ENCODE measurements at places on chromosomes 2 and 18.

DNA sequence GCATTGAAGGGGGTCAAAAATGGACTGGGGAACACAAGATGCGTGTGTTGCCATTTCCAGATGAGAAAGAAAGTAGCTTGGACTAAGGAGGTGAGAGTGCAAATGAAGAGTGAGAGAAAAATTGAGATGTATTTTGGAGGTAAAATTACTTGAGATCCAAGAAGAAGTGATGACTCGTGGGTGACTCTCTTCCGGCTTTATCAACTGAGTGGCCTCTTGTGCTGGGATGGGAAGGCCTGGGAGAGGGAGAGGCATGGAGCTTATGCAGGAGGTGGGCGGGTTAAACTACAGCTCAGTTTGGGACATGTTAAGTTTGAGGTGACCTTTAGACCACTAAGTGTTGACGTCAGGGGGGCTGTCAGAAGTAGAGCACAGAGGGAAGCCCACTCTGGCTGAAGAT lies 34.9 kb downstream of the SULT1C2 start:
- H3K4me1 ChIP-seq, result no peaks in the 10 kb centered on the region
- no peak overlapping the region for H3K27ac ChIP-seq
- H3K36me3 ChIP-seq, result no peaks in the 10 kb centered on the region
- no peaks in the 10 kb centered on the region for H3K27me3 ChIP-seq
- H3K4me3 ChIP-seq, result no peak overlapping the region

- DNase-seq, result no peak
- H3K27me3 ChIP-seq, result no peaks in the 10 kb centered on the region
- no peak overlapping the region for H3K4me3 ChIP-seq
- no peaks in the 10 kb centered on the region for H3K4me1 ChIP-seq
These were observed 12.4 kb downstream of the SUPT7L start for GRCh38 chr2:27651056-27651455.

- no peak overlapping the region for H3K4me3 ChIP-seq
- DNase-seq, result no peak
- no peak overlapping the region for H3K27ac ChIP-seq
- H3K36me3 ChIP-seq, result peaks cover 14% of the 10 kb centered on the region
- H3K4me1 ChIP-seq, result no peaks in the 10 kb centered on the region
These were observed 38.6 kb downstream of the THADA start for GRCh38 chr2:43557196-43557595.

DNA sequence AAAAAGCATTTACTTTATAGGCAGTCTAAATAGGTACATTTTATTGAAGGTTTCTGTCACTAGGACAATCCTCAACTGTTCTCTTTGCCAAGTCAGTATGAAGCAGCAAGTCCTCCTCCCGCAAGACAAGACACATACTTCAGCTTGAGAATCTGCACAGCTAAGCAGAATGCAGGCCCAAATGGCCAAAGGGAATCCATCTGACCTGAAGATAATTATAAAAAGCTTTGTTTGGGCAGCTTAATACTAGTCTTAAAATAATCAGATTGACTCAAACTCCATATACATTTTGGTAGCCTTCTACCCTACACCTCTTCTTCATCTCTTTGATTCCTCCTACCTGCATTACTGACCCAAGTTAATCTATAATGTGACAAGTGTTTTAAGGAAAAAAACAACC lies 1.8 kb downstream of the LANCL1 start:
- peaks cover 7% of the 10 kb centered on the region for H3K4me1 ChIP-seq
- no peaks in the 10 kb centered on the region for H3K27me3 ChIP-seq
- DNase-seq, result no peak
- no peak overlapping the region for H3K4me3 ChIP-seq
- H3K36me3 ChIP-seq, result peaks cover 14% of the 10 kb centered on the region
- H3K27ac ChIP-seq, result no peak overlapping the region

GRCh38 chr2:54114936-54115283 lies 505 bp upstream of the ACYP2 start:
- peak overlapping the region; percentile 94 for H3K4me3 ChIP-seq
- no peak for DNase-seq
- H3K4me1 ChIP-seq, result peaks cover 9% of the 10 kb centered on the region
- no peaks in the 10 kb centered on the region for H3K36me3 ChIP-seq
- peak overlapping the region; percentile 100 for H3K27ac ChIP-seq

DNA sequence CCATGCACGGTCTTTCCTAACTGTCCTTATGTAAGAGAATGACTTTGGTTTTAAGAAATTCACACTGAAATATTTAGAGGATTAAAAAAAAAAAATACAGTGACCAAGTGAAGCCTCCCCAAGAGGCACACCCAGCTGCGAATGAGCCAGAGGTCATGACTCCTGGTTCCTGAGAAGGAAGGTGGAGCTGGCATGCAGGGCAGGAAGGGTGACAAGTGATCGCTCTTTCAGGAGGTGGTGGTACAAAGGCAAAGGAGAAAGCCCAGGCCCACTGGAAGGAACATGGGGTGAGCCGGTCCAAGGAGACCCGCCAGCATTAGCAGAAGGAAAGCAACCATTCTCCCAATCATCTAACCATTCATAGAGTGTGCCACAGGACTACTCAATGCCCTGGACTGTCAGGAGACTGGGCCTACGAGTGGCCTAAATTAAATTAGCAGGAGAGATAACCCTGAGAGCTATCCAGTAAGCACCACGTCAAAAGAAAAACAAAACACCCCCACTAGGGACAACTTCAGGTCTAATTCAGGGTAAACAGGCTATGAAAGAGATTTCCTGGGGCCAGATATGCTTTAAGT lies 7.8 kb downstream of the INO80C start:
- no peak overlapping the region for H3K4me3 ChIP-seq
- H3K4me1 ChIP-seq, result no peaks in the 10 kb centered on the region
- H3K27ac ChIP-seq, result no peak overlapping the region
- H3K27me3 ChIP-seq, result no peaks in the 10 kb centered on the region

- no peaks in the 10 kb centered on the region for H3K27me3 ChIP-seq
- no peak overlapping the region for H3K27ac ChIP-seq
- peaks cover 34% of the 10 kb centered on the region for H3K4me1 ChIP-seq
- no peaks in the 10 kb centered on the region for H3K36me3 ChIP-seq
- no peak for DNase-seq
These were observed 29.5 kb downstream of the COL5A2 start for GRCh38 chr2:189150033-189150432.

GRCh38 chr2:28558918-28559317 lies 63.1 kb downstream of the PLB1 start:
- H3K4me1 ChIP-seq, result no peaks in the 10 kb centered on the region
- no peak for DNase-seq
- no peaks in the 10 kb centered on the region for H3K36me3 ChIP-seq
- H3K27ac ChIP-seq, result no peak overlapping the region
- H3K4me3 ChIP-seq, result no peak overlapping the region

DNA sequence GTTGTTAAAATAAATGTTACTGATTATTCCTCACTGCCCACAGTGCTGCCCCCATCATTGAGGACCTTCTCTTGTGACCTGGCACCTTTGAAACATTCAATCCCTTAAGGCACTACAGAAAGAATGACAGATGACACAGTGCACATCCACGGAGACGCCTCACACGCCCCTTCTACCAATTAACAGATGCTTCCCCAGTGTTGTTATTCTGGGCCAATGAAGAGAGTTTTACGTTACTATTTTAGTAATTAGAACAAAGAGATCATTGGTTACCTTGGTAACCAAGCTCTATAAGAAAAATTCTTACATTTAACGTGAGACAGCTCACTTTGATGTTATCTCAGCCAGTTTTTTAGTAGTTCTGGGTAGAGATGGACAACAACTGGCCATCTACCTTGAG lies 152.0 kb downstream of the ZNF236 start:
- DNase-seq, result no peak
- no peaks in the 10 kb centered on the region for H3K36me3 ChIP-seq
- no peak overlapping the region for H3K27ac ChIP-seq
- H3K4me1 ChIP-seq, result no peaks in the 10 kb centered on the region
- H3K4me3 ChIP-seq, result no peak overlapping the region

DNA sequence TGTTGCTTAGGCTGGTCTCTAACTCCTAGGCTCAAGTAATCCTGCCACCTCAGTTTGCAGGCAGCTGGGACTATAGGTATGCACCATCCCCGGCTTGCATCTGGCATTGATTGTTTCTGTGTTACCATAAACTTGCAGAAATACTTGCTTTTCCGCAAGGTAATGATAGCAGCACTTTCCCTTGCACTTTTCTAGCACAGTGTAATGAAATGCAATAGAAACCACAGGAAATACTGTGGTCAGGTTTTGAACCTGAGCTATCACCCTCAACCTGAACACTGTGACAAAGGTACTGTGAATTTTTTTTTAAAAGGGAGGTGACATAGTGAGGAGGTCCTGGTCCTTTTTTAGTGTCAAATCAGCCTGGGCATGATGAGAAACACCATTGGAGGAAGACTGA lies 38.3 kb downstream of the DHRS9 start:
- H3K4me3 ChIP-seq, result no peak overlapping the region
- no peaks in the 10 kb centered on the region for H3K4me1 ChIP-seq
- DNase-seq, result no peak

DNA sequence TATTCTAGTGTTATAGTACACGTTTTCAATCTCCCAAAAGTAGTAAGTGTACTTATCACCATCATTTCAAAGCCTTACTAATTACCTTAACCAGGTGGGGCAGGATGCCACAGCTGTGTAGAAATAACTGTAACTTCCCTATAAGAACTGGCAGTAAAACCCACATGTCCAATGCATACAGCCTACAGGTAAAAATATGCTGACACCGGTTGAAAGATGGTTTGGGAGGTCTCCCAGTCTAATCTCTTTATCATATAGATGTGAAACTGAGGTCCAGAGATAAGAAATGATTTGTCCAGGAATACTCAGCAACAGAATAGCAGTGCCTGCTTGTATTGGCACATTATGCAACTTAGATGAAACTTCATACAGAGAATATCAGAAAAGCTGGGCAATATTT lies 322.9 kb downstream of the BCL11A start:
- H3K4me1 ChIP-seq, result no peaks in the 10 kb centered on the region
- no peak overlapping the region for H3K27ac ChIP-seq

DNA sequence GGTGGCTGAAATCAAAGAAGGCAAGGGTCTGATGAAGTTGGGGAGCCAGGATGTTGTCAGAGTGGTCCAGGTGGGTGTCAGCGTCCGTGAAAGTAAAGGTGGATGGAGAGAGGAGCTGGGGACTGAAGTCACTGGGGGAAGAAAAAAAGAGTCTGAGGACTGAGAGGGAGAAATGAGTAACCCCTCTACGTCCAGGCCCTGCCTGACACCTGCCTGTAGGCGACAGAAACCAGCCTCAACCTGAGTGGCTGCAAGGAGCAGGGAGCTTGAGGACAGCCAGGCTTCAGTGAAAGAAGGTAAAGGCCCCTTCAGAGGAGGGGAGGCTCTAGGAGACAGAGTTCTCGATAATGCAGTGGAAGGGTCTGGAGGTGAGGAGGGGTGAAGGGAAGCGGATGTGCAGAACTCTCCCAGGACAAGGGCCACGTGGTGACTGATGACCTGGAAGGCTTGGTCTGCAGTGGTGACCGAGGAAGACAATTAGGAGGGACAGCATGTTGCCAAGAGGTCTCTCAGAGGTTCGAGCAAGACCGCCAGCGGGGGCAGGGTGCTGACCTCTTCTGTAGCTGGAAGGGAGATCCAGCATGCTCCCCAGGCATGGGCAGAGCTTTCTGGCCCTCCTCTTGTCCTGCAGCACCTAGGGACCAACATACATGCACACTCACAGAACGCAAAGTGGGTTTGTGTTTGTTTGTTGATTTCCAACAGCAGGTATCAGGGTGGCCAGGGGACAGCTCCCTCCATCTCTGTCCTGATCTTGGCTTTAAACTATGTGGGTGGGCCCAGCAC lies 86.6 kb upstream of the TMEM247 start:
- no peaks in the 10 kb centered on the region for H3K4me1 ChIP-seq
- no peak for DNase-seq
- no peaks in the 10 kb centered on the region for H3K27me3 ChIP-seq
- H3K27ac ChIP-seq, result no peak overlapping the region
- no peak overlapping the region for H3K4me3 ChIP-seq

DNA sequence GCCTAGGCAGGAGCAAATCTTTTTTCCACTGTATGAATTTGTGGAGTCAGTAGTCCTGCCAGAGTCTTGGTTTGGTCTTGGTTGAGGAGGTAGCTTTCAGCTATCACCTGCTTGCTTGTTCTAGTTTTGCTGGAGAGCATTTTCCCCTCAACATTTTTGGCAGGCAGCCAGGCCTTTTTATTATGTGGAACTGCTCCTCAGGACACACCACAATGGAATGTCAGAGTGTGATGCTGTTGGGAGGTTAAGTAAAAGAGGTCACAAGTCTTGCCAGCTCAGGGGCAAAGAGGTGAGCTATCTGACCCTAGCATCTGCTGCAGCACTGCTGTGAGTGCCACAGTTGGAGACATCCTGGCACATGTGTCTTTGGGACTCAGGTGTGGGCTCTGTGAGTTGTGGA lies 258.0 kb downstream of the CNTNAP5 start:
- H3K4me1 ChIP-seq, result no peaks in the 10 kb centered on the region
- no peaks in the 10 kb centered on the region for H3K27me3 ChIP-seq
- no peak for DNase-seq
- no peak overlapping the region for H3K27ac ChIP-seq
- H3K4me3 ChIP-seq, result no peak overlapping the region
- no peaks in the 10 kb centered on the region for H3K36me3 ChIP-seq

GRCh38 chr18:41153871-41154270 lies 801.2 kb upstream of the PIK3C3 start:
- H3K36me3 ChIP-seq, result no peaks in the 10 kb centered on the region
- no peak for DNase-seq
- H3K4me1 ChIP-seq, result no peaks in the 10 kb centered on the region
- H3K4me3 ChIP-seq, result no peak overlapping the region

DNA sequence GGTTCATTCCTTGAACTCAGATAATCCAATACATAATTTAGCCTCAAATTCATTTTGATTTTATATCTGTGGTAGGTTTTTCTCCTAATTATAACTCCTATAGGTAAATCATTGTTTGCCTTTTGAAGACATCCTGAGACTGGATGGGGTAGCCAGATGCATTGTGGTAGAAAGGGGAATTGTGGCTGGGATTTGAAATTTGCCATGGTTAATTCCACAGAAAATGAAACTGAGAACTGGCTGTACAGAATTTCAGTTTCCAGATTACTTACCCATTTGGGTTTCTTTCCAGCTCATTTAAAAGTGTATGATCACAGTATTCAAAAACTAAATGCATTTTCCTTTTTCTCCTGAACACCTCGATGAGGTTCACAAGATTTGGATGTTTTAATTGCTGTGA lies 18.2 kb downstream of the CDKL4 start:
- no peak overlapping the region for H3K27ac ChIP-seq
- H3K36me3 ChIP-seq, result no peaks in the 10 kb centered on the region
- H3K4me1 ChIP-seq, result peaks cover 21% of the 10 kb centered on the region
- no peaks in the 10 kb centered on the region for H3K27me3 ChIP-seq

GRCh38 chr2:88829607-88830463 lies 138.4 kb downstream of the RPIA start:
- no peaks in the 10 kb centered on the region for H3K4me1 ChIP-seq
- H3K27me3 ChIP-seq, result no peaks in the 10 kb centered on the region
- no peaks in the 10 kb centered on the region for H3K36me3 ChIP-seq

GRCh38 chr18:36953047-36953446 lies 124.1 kb downstream of the KIAA1328 start:
- no peaks in the 10 kb centered on the region for H3K4me1 ChIP-seq
- H3K4me3 ChIP-seq, result no peak overlapping the region
- DNase-seq, result no peak
- H3K27ac ChIP-seq, result no peak overlapping the region
- H3K36me3 ChIP-seq, result no peaks in the 10 kb centered on the region

GRCh38 chr2:234558642-234559041 lies 61.8 kb upstream of the ARL4C start:
- DNase-seq, result no peak
- H3K4me1 ChIP-seq, result no peaks in the 10 kb centered on the region
- no peaks in the 10 kb centered on the region for H3K27me3 ChIP-seq
- no peak overlapping the region for H3K27ac ChIP-seq
- no peaks in the 10 kb centered on the region for H3K36me3 ChIP-seq
- no peak overlapping the region for H3K4me3 ChIP-seq
